Ammon's horn (tissue), 1 donor: ENCODE measurements at places on chromosomes 7 and 10.

DNA sequence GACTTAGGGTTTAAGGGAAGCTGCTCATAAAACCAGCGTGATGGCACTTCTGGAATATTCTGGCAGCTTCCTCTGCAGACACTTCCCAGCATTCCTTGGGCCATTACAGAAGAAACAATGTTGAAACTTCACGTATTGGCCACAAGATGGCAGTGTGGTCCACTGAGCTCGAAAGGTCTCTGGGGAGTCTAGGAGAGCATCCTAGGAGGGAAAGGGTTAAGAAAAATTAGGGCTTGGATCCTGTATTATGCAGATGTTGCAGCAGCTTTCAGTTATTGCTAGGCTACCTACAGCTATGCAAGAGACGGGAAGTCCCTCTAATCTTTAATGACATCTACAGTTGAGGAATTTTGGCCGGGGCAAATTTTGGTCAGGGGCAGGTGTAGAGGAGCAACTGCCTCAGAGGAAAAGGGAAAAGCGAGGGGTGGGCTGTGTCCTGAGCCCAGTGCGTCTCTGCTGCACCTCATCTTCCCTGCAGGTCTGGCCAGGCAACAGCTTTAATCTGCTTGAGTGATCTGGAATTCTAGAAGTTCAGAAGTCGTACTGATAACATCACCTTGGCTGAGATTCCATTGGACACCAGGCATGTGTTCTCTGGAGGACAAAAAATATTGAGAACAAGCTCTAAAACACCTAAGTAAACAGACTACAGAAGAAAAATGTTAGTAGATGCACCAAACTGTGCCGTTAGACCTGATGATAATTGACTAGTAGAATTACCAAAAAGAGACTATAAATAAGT is 220.8 kb upstream of the PRSS58 start:
- DNase-seq: peak; percentile 56

GRCh38 chr7:44415047-44415446 is 75.4 kb downstream of the NUDCD3 start:
- DNase-seq: no peak

DNA sequence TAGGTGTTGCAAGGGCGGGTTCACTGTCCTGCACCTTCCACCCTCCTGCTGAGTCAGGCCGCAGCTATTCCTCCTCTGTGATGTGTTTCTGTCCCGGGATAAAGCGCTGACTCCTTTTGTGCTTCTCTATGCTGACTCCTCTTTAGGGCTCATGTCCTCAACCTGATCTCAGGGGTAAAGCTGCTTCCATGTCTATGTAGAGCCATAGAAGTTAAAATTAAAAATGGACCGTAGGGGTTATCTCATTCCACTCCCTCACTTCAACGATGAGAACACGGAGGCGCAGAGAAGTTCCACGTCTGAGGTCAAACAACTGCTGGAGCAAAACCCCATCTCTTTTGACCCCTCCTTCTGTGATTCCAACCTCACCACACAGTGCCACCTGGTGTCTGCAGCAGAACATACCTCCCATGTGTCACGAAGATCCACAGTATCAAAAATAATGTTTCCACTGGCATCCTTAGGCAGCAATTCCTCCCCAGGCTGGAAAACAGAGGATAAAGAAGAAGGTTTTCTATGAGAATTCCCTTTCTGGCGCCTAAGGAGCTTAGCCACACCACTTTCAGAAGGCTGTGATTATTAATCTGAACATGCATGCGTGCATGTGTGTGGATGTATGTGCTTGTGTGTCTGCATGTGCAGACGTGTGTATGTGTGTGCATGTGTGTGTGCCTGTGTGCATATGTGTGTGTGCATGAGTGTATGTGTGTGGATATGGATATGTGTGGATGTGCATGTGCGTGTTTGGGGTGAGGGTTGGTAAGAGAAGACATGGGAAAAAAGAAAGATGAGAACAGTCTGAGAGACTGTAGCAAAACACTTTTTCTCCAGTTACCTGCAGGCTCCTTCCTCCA is 81.2 kb upstream of the UCN3 start:
- DNase-seq: peak; percentile 52

GRCh38 chr7:56063500-56063881 is 595 bp upstream of the SUMF2 start:
- no peak for DNase-seq

DNA sequence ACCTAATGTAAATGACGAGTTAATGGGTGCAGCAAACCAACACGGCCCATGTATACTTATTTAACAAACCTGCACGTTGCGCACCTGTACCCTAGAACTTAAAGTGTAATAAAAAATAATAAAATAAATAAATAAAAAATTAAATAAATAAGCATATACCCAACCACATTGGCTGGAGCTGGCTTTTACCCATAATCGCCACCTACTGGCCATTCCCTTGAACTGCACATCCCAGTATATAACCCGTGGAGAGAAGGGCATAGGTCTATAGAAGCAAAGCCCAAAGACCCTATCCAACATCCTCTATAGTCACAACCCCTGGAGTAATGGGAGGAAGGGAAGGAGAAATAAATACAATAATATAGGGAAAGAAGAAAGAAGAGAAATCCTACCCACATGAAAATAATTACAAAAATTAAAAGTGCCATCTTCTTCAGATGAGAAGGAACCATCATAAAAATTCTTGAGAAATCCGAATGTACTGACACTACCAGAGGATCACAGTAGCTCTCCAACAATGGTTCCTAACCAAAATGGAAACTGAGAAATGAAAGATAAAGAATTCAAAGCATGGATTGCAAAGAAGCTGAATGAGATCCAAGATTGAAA is 65.6 kb downstream of the TWIST1 start:
- no peak for DNase-seq

DNA sequence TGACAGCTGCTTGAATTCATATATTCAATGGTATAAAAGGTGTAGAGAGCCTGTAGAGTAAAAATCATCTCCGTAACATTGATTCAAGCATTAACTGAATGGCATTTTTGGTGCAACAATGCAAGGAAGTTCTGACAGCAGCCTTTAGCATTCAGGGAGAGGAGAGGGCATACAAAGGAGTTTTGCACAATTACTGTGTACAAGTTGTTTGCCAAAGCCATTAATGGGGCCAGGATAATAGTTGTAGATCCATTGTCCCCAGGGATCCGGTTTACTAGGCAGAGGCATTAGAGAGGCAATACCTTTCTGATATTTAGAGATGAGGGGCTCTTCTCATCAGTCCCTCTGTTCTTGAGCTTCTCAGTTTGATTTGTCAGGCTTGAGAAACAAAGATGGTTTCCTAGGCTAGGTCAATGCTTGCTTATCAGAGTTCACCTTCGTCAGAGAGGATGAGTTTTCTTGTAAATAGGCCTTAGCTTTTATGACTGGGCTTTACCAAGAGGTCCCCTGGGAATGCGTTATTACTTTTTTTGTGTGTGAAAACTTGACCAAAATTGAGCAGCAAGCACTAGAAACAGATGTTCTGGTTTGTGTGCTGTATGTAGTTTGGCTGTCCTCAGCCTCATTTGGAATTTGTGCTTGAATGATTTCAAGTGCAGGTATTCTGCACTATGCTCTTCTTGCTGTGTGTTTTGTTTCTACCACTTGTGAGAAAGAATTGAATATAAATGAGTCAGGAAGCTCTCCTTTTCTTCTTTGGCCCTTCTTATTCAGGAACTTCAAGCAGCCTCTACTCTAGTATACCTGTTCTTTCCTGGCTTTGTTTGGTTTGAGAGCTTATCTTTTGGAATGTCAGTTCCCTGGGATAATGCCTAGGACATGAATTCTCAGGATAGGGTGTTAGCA is 32.0 kb downstream of the SND1 start:
- DNase-seq: no peak

- no peak for DNase-seq
Observed at GRCh38 chr7:120991161-120991560, 2.6 kb downstream of the CPED1 start.

DNA sequence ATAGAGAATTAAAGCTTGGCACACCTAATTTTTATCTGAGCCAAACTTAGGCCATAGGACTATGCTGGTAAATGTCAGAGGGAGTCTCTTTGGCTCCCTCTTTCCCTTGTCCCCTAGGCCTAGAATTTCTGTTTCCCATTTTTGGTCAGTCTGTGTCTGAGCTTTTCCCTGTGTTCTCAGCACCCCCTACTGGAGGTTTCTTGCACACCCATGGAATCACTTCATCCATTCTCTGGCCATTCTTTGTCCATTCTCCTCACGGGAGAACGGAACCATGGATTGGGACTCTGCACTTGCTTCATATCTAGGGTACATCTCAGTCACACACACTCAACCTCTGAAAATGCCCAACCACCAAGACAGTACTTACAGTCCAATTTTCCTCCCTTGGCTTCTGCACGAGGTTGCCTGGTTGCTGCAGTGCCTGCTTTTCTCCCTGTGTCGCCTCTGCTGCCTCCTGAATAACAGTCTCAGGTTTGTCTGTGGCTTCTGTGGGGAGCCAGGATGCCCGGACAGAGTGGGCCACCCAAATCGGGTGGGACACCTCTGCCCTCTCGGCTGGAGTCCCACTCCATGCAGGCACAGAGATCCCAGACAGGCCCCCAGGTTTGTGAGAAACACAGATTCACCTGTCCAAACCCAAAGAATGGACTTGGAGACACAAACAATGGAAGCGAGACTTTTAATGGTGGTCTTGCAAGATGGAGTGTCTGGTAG is 35.1 kb upstream of the DNAH11 start:
- peak; percentile 62 for DNase-seq

- no peak for DNase-seq
Observed at GRCh38 chr7:31123321-31123720, 71.2 kb downstream of the ADCYAP1R1 start.

DNA sequence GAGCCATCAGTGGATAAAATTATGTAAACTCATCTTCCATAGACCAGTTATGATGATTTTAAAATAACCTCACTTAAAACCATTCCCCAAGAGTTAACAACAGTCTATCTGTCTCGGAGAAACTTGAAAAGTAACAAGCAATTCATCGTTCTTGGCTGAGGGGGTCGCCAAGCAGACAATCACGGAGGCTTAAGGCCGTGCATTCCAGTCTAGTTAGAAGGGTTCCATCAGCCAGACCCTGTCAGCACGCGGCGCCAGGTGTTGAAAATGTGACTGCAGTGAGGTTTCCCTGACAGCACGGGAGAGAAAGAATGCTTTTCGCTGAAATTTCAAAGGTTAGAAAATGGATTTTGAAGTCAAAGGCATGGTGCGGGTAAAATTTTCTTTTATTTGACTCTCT is 1025.0 kb upstream of the CELF2 start:
- DNase-seq: no peak

- no peak for DNase-seq
Observed at GRCh38 chr10:49617121-49618020, 3.5 kb downstream of the CHAT start.

DNA sequence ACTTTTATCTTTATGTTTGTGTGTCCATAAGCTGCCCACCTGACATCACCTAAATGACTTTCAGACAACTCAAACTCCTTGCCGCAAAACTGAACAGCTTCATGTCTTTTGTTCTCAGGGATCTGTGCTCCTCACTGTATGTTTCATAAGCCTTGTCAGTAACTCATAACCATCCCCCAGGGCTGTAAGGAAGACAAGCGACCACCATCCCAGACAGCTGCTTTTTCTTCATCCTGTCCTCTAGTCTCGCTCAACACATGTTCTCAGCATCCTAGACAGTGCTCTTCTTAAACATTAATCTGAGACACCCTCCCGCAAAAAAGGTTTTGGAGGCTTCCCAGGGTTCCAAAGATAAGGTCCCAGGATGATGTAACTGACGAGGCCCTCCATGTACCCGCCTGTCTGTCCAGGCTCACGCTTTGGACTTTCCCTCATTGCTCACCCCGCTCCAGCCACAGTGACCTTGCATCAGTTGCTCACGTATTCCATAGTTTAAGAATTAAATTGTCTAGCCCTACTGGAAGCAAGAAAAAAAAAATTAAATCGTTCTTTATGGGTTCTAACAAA is 69.8 kb downstream of the MAP3K8 start:
- DNase-seq: no peak

DNA sequence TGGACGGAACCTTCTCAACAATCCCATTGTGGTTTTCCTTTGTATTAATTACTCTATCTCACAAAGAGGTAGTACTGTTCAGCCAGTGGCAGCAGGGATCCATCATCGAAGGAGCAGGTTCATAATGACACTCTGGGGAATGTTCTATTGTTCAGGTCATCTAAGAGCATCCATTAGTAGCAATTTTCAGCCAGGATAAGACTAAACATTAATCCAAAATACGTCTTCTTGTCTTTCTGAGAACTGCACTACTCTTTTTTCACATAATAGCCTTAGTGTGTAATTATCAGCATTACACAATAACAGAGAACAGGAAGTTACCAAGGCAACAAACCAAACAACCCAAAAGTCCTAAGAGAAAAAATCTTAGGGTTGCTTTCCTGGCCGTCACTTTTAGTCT is 259.5 kb upstream of the VWC2 start:
- no peak for DNase-seq

DNA sequence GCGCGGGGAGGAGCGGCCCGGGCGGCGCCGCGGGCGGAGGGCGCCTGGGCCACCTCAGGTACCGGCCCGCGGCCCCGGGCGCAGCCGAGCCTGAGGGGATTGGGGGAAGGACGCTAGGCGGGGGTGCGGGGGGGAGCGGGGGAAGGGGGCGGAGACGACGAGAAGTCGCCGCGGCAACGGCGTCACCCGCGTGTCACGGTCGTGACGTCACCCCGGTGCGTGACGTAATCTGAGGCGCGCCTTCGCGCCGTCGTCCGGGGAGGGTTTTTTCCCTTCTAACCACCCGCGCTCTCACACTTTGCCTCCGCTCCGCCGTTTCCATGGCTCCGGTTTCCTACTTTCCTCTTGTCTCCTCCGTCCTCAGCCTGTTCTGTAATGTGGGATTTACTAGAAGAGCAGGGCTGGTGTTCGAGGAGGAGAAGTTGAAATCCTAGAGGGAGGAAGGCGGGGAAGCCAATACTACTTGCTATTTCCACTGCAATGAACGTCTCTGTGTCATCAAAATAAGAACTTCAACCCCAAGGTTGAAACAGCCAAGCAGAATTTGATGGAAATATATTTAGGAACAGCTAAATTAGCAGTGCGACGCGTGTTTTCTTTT is at the start of gene BRAF:
BRAF (minus strand) TSS at position 109 of the 601 bp plus-strand sequence. CDS start 226 bp downstream, outside the sequence.
- peak; percentile 95 for DNase-seq

DNA sequence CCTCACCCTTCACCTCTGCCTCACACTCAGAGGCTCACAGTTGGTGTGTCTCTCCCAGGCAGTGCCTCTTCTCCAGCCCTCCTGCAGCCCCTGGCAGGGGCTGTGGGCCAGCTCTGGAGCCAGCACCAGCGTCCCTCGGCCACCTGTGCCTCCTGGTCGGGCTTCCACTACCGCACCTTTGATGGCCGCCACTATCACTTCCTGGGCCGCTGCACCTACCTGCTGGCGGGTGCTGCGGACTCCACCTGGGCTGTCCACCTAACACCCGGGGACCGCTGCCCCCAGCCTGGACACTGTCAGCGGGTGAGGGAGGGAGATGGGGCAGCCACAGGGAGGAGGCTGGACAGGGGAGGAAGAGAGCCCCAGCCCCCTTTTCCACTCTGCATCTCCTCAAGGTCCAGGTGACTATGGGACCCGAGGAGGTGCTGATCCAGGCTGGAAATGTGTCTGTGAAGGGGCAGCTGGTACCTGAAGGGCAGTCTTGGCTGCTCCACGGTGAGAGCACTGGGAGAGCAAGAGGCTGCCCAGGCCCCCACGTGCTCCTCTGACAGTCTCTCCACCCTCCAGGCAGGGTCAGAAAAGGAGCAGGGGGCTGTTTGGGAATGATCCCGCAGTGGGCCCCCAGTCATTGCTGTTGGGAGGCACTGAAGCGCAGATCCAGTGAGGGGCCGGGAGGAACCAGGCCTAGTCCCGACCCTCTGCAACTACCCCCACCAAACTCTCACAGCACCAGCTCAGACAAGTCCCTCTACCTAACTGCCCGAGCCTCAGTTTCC is 4.4 kb upstream of the ZNF467 start:
- DNase-seq: no peak

- no peak for DNase-seq
Observed at GRCh38 chr10:115432188-115432819, 339.1 kb downstream of the ATRNL1 start.
